ENCODE measurements at places on chromosomes 3 and 15.

DNA sequence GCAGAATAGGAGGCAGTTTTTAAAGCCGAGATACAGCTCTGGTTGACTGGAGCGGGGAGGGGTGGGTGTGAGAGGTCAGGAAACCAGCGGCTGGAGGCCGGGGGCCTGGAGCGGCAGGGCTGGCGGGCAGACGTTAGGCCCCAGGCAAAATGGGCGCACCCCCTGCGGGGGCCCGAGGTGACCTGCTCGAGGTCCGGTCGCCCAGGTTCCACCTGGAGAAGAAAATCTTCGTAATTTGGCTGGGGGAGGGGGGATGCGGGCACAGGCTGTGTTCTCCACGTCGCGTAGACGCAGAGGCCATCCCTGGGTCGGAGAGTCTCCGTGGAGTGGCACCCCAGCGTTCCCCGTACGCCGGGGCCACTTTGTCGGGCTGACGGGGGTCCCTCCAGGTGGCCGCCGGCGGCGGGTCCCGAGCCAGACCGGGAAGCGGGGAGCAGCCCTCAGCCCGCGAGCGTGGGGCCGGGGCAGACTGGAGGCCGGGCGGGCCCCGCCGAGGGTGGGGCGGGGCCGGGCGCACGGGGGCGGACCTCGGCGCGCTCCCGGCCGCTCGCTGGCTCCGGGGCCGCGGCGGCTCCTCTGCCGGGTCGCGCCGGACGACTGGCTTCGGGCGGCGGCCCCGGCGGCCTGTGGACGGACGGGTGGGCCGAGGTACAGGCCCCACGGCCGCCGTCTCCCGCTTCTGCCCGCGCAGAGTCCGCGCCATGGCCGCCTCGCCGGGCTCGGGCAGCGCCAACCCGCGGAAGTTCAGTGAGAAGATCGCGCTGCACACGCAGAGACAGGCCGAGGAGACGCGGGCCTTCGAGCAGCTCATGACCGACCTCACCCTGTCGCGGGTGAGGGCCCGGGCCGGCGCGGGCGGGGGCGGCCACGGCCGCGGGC lies at the start of gene CRTC3:
TSS of gene CRTC3 (plus strand) at position 553 of the 879 bp plus-strand sequence. CDS start at position 702, 149 bp downstream.
- DNase-seq = peak; percentile 56

GRCh38 chr15:84734794-84735479 lies 13.5 kb upstream of the ZNF592 start:
- peak; percentile 73 for DNase-seq

DNA sequence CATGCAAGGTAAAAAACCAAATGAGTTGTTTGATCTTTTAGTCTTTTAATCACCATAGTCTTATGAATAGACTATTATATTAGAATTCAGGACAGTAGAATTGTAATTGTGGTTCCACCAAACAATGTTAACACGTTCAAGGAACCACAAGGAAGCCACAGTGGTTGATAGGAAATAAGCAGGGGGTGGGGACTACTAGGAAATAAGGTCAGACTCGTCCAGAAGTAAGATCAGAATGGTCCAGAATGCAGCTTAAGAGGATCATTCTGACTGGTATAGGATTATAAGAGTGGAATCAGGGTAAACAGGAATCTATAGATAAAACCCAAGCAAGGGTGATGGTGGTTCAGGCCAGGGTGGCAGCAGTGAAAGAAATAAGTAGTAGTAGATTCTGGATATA lies 7.5 kb downstream of the MYNN start:
- DNase-seq = no peak

GRCh38 chr3:161556533-161556932 lies 59.9 kb downstream of the OTOL1 start:
- DNase-seq = no peak

DNA sequence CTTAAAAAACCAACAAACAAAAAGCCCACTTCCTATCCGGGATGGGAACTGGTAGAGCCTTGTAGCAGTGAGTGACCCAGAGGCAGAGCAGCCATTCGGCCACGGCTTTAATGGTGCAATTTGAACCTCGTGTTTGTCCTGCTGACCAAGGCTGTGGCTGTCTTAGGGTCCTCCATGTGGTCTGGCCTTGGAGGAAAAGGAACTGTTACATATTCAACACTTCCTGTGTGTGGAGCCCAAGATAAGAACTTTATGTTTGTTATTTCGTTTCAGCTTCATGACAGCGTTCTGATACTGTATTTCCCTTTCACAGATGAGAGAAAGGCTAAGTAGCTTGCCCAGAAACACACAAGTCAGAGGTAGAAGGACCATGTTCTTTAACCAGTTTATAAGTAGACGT lies 269.8 kb downstream of the SV2B start:
- no peak for DNase-seq

DNA sequence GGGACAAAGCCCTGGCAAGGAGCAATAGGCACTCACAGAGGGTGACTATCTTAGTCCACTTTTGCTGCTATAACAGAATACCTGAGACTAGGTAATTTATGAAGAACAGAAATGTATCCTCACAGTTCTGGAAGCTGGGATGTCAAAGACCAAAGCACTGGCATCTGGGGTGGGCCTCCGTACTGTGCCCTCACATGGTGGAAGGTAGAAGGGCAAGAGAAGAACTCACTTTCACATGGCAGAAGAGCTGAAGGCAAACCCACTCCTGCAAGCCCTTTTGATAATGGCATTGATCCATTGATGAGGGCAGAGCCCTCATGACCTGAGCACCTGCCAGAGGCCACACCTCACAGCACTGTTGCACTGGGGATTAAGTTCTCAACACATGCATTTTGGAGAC lies 173.4 kb upstream of the C2CD4B start:
- no peak for DNase-seq

GRCh38 chr3:157226173-157226847 lies 66.4 kb upstream of the CCNL1 start:
- DNase-seq = no peak

DNA sequence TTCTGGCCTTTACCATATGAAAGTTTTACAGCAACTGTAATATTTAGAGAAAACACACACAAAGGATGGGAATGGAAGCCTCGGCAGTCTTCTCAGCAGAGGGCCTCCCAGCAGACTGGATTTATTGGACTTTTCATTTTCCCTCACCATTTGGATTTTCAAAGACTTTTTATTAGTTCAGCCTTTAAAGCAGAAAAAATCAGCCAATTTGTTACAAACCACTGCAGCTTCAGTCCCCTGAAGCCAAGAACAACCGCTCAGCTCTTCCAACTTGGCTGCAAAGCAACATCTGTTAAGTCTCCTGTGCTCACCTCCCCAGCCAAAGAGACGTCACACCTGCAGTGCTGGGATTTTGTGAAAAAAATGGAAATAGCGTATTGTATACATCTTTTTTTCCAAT lies 120.8 kb downstream of the GMPS start:
- no peak for DNase-seq

DNA sequence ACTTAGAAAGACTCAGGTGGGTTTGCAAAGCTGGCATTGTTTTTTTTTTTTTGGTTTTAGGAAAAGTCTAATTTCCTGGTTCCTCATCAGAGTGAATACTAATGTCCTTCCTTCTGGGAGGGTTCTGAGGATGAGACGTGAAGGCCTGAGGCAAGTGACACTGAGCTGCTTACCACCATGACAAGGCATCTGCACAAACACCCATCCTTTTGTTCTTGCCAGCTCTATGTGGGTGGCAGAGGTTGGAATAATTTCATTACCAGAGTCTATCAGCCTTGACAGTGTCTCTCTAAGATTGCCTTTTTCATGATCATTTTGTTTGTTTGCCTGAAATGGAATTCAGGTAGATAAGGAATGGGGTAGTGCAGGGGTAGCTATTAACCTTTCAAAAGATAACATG lies 17.1 kb downstream of the RTP4 start:
- DNase-seq = no peak

DNA sequence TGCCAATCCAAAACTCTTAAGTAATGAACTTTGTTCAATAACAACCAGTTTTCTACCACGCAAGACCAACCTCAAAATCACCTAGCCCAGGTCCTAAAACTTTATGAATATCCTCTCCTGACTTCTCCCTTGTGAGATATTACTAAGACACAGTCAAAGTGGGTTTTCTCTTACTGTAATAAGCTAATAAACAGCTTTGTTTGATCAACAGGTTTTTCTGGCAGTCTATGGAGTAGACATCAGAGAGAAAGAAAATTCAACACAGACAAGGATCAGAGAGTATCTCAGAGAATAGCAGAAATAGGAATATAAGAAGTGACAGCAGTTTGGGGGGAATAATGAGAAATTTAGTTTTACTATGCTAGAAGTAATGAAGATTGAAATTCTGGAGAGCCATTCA lies 79.6 kb downstream of the NR2E3 start:
- no peak for DNase-seq

GRCh38 chr3:25143356-25144025 lies 284.6 kb upstream of the RARB start:
- no peak for DNase-seq

GRCh38 chr3:5205165-5205941 lies 17.8 kb downstream of the EDEM1 start:
- peak; percentile 67 for DNase-seq

GRCh38 chr3:118628704-118629341 lies 405.8 kb downstream of the IGSF11 start:
- DNase-seq = peak; percentile 11

DNA sequence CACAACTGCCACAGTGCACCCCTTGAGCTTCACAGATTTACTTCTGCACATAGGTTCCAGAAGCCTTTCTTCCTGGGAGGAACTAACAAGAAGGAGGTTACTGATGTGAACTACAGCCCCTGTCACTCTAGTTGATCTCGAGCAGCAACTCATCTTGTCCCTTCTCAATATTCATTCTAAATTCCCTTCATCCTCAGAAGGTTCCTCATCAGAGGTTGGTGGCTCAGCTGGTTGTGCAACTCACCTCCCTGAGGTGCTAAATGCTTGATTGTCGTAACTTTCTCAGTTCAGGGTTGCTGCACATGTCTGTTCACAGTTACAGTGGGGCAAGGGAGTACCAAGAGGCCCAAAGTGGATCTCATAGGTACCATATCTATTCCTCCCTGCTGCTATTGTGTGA lies 5.7 kb upstream of the A4GNT start:
- no peak for DNase-seq

GRCh38 chr3:72582211-72582878 lies 265.9 kb downstream of the SHQ1 start:
- no peak for DNase-seq

GRCh38 chr15:85482894-85483293 lies 102.5 kb downstream of the AKAP13 start:
- DNase-seq = no peak

DNA sequence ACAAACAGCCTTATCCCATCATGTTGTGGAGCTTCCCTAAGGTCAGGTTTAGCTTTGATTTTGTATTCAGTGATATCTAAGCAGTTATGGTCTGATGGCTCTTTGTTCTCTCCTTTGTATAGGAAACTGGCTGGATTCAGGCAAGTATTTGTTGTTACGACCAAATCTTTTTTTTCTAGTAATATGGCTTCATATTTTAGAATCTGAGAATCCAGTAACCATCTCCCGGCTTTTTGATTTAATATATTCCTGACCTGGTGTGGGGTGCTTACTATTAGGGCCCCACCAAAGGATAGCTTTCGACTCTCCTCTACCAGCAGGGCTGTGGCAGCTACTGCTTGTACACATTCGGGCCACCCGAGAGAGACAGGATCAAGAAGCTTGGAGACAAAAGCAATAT lies 23.0 kb downstream of the ARL8B start:
- no peak for DNase-seq

DNA sequence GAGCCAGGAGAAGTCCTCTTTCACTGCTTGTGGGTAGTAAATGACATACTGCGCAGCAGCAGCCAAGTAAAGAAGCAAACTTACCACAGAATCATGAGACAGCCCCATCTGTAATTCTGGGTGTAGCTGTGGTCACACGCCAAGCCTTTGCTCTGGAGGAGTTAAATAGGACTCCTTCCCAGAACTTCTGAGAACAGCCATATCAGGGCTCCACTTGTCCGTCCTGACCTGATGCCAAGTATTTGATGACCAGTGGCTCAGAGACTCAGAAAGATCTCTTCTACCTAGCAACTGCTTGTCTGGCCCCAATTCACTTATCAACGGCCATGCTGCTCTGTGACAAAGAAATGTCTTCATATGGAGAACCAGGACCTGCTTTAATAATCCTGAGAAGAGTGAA lies 20.6 kb upstream of the GOLIM4 start:
- no peak for DNase-seq

GRCh38 chr15:40807888-40808461 lies 702 bp upstream of the DNAJC17 start:
- no peak for DNase-seq

DNA sequence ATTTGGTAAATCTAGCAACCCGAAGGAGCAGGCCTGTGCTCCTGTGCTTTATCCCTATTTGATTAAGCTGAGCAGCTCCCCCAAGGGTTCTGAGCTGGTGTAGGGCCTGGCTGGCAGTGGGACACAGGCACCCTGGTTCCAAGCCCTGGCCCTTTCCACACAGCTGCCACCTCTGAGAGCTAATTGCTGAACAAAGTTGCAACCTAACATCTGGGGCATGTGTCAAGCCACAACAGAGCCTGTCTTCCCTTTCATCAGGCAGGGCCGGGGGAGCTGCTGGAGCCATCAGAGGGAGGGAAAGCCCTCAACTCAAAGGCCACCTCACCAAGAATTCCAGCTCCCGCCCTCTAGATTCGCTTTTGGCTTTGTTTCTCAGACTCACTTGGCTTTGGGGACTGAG lies 17.1 kb upstream of the MRPS22 start:
- no peak for DNase-seq

- no peak for DNase-seq
Observed at GRCh38 chr3:169869484-169870220, at the start of gene LRRC31. Gene LRRC31 (minus strand): TSS chr3:169869935. CDS start chr3:169869807, 128 bp downstream.

DNA sequence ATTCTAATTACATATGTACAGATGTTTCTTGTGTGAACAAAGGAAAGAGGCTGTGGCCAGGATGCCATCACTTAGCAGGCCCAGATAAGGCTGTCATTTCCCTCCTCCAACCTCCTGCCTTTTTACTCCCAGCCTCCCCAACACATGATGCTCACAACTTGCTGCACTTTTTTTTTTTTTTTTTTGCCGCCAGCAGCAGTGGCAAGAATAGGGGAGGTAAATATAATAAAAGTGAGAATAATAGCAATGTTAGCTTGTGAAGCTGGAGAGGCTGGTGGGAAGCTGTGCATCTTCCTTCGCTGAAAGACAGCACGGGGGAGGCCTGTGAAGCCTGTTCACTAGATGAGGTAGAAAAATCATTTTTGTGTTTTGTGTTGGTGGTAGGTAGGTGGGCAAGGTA lies 42.5 kb upstream of the MYO5C start:
- DNase-seq = no peak

DNA sequence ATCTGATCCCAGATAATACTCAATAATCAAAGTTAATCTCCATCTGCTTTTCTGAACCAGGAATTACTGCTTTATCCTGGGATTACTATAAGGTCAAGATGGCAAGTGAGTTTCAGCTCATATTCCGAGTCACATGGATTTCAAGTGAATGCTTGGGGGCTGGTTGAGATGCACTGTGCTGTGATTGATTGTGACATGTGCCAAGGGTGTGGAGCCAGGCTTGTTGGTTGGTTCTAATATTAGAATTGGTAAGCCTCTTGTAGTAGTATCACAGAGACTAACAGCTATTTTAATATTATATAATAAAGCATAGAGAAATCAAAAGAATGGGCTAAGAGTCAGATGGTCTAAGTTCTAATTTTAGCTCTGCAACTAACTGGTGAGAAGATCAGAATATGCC lies 74.2 kb upstream of the ICE2 start:
- no peak for DNase-seq
